Ammon's horn (tissue), 1 donor: ENCODE measurements at places on chromosomes 16 and 17.

DNA sequence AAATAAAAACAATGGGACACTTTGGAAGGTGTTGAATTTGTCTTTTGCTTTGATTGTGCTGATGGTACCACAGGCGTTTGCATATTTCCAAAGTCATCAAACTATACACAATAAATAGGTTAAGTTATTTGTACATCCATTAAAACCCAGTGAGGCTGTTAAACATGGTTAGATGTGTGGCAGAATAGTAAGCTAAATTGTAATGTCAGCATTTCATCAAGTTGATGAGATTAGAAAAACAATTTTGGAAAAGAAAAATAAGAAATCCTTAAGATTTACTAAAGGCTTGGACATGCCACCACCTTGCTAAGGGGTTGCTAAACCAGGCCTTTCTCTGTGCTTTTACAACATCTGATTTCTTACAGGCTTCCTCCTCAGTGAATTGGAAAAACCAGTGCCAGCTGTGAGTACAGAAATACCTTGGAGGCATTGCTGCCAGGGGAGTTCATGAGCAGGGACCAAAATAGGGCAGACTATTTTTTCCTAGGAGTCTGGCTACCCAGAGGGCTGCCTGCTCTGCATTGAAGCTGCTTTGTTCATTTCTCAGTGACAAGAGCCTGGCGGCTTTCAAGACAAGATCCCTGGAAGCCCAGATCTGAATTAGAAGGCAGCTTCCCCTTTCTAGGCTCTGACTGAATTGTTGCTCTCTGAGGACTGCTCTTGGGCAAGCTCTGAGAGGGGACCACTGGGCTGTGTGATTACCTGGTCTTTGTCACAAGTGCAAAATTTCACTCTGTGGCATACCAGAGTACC is 43.4 kb upstream of the CA10 start:
- no peak for DNase-seq

- no peak for DNase-seq
Observed at GRCh38 chr17:57939797-57940196, 15.4 kb downstream of the CUEDC1 start.

GRCh38 chr16:53995378-53995777 is 291.2 kb downstream of the IRX3 start:
- DNase-seq = no peak

DNA sequence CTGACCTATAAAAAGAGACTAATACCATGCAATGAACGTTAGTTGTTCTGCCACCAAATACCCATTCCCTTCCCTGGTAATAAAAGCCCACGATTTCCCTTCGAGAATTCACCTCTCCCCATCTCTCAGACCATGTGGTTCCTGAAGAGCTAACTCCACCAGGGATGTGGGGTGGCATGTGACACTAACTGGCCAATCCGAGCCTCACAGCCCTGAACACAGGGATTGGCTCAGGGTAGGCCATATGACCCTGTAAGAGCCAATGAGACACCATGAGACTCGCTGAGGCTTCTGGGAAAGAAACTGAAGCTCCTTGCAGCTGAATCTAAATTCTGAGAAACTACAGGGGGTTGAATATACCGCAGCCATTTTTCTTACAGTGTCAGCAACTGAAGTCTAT is 21.1 kb downstream of the HELZ start:
- DNase-seq = no peak

DNA sequence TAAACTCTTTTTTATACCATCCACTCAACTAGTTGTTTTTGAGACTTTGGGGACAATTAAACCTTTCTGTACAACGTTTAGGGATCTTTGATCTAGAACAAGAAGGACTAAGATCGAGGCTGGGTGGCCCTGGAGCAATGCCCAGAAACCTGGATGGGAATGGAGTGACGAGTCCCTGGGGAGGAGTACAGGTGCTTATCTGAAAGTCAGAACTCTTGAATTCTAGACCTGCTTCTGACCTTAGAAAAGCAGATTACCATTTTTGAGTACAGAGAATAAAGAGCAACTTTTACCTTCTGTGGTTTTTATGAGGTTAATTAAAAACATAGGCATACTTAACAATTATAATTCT is 17.8 kb downstream of the UBE2Z start:
- no peak for DNase-seq

DNA sequence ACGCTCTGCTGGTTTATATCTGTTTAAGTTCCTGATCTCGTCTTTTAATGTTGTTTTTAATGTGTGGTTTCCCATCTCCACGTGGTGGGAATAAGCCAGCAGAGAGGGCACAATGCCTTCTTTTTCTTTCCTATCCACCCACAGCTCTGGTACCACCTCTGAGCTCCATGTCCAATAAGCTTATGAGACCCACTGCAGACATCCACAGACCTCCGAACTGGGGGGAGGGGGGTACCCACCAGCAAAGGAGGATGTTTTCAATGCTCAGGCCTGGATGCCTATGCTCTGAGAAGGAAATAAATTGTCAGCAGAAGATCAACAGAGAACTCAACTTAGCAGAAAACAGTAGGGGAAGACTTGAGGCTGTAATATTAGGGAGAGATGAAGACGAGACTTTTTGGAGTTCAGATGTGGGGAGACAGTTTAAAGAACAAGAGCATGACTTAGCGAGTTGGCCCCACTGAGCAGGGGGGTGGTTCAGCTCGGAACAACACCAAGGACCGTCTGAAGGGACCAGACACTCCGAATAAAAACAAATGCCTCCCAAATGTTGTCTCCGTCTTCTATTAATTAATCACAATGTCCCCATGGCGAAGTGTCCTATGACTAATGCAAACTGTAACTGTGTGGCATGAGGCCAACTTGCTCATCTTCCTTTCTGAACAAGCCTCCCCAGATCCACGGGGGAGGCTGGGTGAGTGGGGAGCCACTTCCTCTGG is 62.7 kb downstream of the GAS7 start:
- no peak for DNase-seq

- no peak for DNase-seq
Observed at GRCh38 chr16:16073891-16074881, 124.8 kb downstream of the ABCC1 start.

GRCh38 chr17:30341703-30342249 is 7.9 kb upstream of the TMIGD1 start:
- DNase-seq = no peak

- DNase-seq = no peak
Observed at GRCh38 chr17:75664099-75664549, 2.8 kb downstream of the RECQL5 start.

DNA sequence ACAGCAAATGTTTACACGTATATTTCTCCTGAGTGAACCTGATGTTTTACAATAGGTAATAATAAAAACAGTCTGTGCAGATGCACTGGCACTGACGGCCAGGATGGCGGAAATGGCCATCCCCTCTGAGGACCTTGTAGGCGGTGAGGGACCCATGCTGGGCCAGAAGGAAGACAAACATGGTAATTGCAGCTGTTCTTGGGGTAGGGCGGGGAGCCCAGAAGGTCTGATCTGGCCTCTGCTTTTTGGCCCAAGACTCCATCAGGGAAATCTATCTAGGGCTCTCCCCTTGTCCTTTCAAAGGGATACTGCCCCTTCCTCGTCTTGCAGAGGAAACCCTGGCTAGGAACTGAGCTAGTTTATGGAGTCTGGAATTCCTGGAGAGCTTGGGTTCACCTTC is 7.4 kb upstream of the LGALS9 start:
- DNase-seq = no peak

DNA sequence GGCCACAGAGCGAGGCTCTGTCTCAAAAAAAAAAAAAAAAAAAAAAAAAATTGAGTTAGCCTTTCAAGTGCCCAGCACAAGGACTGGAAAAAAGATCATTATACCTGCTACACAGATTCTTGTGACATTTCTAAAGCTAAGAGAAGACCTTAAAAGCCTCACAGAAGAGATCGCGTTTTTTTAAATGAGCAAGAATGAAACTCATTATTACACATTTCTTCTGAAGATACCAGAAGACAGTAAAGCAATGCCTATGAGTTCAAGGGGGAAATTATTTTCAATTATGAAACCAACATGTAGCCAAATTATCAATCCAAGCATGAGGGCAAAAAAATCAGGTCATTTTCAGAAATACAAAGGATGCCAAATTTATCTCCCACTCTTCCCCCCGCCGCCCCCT is 56.8 kb downstream of the MED13 start:
- no peak for DNase-seq

DNA sequence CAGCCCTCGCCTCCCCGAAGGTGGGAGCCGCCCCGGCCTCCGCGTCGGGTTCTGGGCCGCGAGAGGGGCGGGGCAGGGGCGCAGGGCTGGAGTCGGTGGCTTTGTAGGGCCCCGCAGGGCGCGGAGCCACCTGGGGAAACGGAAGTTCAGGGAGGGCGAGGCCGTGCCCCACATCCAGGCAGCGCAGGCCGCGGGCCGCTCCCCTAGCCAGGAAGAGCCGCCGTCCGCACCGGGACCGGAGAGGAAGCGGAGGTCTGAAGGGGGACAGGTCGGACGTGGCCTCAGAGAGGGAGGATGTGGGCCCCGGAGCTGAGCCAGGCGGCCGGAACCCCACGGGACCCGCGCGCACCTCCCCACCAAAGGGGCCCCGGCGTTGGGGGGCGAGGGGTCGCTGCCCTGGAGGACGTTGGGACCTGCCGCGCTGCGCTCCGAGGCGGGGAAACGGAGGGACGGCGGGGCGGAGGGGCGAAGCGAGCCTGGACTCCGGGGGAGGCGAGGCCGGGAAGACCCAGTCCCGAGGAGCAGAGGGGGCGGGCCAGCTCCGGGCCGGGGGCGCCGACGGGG is 482 bp upstream of the SLC16A3 start:
- no peak for DNase-seq

DNA sequence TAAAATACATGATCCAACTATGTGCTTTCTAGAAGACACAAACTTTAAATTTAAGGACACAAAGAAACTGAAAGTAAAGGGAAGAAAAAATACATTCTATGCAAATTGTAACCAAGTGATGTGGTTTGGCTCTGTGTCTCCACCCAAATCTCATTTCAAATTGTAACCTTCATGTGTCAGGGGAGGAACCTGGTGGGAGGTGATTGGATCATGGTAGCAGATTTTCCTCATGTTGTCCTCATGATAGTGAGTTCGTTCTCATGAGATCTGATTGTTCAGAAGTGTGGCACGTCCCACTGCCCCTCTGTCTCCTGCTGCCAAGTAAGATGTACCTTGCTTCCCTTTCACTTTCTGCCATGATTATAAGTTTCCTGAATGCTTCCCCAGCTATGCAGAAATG is 15.0 kb downstream of the OR1A1 start:
- DNase-seq = no peak

DNA sequence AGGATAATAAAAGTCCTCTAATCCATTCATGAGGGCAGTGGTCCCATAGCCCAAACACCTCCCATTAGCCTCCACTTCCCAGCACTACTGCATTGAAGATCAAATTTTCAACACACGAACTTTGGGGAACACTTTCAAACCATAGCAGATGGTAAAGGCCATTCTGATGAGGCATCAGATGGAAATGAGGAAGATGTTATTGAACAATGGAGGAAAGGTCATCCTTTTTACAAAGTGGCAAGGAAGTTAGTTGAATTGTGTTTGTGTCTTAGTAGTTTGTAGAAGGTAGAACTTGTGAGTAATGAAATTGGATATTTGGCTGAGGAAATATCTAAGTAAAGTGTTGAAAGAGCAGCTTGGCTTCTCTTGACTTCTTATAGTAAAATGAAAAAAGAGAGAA is 93.3 kb upstream of the NLRP1 start:
- no peak for DNase-seq

GRCh38 chr17:245020-245419 is 63.6 kb upstream of the DOC2B start:
- DNase-seq = no peak

- no peak for DNase-seq
Observed at GRCh38 chr16:4762205-4762604, 4.8 kb downstream of the ZNF500 start.

GRCh38 chr16:70575376-70575775 is 51.8 kb downstream of the SF3B3 start:
- no peak for DNase-seq

DNA sequence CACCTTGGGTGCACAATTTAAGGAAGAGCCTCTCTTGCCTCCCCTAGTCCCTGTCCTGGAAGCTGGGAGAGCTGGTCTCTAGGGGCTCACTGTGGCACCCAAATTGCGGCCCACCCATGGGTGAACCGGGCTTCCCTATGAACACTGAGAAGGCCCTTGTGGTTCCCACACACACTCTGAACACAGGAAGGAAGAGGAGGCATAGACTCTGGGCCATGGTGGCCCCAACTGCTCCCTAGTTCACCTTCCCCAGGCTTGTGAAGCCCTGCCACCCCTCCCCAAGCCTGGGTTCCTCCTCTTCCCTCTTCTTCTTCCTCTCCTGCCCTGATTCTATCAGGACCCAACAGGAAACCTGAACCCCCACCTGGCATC is 10.5 kb downstream of the SREBF1 start:
- no peak for DNase-seq

DNA sequence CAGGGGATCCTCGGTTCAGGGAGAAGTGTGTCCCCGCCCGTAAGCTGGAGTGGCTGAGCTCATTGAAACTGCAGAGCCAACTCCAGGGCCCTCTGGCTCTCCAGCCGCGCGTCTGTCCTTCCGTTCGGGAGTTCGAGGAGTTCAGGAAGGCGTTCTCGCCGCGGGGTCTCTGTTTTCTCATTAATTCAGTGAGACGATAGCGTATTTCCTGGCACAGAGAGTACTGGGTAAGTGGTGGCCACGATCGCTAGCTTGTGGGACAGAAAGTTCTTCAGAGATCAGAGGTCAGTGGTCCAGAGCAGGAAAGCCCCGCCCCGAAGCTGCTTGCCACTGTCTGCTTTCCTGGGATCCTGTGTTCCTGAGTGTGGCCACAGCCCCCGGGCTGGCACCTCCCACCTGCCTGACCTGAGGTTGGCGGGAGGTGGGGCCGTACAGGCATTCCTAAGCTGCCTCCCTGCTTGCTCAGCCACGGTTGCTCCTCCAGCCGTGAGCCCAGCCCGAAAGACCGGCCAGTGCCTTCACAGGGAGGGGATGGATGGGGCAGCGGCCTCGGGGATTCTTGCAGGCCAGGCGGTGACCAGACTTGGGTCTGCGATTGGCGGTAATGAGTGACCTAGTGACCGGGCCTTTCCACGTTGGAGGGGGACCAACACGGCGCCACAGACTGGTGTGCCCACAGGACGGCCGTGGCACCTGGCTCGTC is 8.9 kb downstream of the BAIAP2 start:
- no peak for DNase-seq

DNA sequence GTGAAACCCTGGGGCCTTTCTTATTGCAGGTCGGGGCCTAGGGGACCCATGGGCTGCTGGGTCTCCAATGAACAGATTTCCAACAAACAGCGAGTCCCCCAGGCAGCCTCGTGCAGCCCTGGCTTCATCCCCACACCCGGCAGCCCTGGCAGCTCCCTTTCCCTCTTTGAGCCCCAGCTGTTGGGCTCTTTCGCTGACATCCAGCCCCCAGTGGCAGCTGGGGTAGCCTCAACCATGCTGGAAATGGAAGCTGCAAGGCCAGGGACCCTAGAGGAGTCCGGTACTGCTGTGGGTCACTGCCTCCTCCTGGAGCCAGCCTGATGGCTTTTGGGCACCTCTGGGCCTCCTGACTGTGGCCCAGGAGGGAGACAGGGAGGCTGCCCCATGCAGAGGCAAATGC is 5.9 kb downstream of the RPUSD1 start:
- DNase-seq = no peak

GRCh38 chr17:11077673-11078072 is 163.3 kb upstream of the SHISA6 start:
- no peak for DNase-seq
